ENCODE measurements at places on chromosomes 6 and 20.

GRCh38 chr20:23224806-23225205 lies 125.8 kb upstream of the NXT1 start:
- DNase-seq: no peak

DNA sequence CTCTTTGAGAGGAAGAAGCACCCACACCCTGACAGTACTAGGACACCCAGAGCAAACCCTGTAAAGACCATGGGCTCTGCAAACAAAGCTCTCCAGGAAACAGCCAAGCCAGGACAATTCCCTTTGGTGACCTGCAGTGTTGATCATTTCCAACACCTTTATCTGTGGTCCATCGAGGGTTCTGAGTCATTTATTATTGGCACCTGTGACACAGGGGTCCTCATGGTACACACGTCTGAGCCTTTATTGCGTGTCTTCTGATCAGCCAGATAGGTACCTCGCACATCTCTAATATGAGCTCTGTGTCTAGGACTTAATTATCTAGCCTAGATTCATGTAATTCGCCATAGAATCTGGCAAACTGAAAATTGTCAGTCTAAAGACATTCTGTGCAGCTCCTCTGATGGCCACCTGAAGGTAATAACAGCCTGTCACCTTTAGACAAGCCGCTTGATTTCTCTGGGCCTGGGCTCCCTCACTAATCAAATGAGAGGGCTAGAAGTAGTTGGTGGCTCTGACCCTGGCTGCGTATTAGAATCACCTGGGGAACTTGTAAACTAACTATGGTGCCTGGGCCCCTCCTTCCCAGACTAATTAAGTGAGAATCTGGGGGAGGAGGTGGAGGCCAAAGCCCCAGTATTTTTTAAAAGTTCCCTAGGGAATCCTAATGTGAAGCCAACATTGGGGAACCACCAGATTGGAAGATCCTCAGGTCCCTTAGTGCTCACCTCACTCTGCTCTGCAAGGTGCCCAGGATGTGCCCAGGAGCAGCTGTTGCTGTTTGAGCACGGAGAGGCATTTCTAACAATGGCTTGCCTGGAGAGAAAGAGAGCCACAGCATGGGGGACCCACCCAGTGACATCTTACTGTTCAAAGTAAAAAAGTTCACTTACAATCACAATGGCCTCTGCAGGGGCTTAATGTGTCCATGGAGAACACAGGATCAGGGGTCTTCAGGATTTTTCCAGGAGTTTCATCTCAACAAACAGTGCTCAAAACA lies 122.0 kb upstream of the ARID1B start:
- no peak for DNase-seq

DNA sequence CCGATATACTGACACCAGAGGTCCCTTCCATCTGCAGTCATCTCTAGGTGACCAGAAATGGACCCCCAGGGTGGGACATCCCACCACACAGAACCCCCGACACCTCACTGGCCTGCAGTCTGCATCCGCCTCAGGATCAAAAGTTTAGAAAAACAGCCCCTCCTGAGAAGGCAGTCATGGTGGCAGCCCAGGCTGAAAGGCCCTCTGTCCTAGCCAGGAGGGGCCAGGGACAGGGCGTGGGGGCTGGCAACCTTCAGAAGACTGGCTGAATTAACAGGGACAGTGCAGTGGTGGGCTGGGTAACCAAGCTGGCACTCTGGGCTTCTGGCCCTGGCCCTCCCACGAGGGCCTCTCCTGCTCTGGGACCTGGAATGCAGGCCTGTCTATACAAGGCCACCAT lies 34.3 kb upstream of the MDFI start:
- DNase-seq: no peak

- no peak for DNase-seq
Observed at GRCh38 chr20:57193094-57193493, 73.3 kb downstream of the BMP7 start.

DNA sequence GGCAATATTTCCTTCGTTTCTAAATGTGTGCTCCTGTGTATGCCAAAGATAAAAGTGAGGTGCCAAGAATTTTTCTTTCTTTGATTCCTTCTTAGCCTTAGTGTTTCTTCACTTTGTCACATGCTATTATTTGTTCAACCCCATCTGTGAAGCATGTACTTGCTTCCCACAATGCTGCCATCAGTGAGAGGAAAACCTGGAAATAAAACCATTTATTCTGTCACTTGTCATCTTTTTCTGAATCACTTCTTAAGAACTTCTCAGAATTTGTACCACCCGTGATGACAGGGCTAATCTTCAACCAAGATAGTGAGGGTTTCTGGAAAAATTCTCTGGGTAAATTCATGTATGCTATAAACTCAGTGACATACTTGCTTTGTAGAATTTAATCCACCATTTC lies 450.1 kb downstream of the COL12A1 start:
- DNase-seq: no peak

DNA sequence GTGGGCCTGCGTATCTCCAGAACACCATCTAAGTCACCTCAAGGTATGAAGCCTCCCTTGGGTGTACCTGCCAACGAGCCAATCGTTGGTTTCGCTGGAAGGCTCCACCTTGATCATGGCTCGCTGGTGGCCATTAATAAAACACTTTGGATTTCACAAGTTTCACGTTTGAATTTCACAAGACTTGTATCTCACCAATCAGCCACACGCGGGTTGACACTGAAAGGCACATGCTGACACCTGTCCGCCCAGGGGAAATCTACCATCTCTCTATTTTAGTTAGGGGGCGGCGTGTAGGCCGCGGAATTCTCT lies 586 bp upstream of the HMGA1 start:
- DNase-seq: peak; percentile 64

DNA sequence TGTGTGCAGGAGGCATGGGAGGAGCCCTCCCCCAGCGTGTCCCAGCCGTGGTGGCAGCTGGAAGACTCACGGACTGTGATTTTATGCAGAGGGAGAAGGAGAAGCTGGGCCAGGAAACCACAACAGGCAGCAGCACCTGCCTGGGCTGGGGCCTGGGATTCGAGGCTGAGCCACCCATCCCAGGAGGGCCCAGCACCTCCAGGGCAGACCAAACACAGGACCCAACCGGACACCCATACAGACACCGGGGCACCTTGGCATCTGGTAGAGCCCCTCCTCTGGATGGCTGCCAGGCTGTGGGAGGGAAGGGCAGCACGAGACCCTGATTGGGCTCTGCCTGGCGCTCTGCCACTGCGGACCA lies 41.7 kb upstream of the CHRNA4 start:
- no peak for DNase-seq

DNA sequence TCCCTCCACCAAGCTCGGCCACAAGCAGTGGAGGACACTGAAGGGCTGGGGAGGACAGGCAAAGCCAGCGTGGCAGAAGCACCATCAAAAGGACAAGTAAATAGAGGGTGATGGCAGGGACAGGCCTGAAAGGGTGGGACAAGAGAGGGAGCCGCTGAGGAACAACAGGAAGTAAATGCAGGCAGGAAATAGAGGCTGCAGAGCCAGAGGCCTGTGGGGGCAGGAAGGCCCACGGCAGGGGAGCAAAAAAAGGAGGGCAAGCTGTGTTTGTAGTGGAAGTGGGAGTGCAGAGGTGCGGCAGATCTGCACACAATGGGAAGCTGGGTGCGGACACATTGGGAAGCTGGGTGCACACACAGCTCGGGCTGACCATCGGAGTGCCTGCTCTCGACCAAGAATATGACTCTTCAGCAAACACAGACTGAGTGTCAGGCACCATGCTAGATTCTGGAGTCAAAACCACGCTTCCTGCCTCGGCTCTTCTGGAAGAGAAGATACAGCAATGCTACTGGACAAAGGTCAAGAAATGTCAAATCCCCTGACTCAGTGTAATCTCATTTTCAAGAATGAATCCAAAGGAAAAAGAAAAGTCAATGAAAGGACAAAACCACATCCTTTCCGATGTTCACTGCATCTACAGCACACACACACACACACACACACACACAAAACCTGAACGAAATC lies 40.4 kb upstream of the RAB22A start:
- no peak for DNase-seq

GRCh38 chr6:11275598-11275997 lies 43.1 kb upstream of the NEDD9 start:
- peak; percentile 63 for DNase-seq

- DNase-seq: no peak
Observed at GRCh38 chr6:14466278-14466677, 348.7 kb downstream of the CD83 start.

GRCh38 chr6:151014404-151015100 lies 149.1 kb downstream of the MTHFD1L start:
- peak; percentile 72 for DNase-seq
